Lower lobe of right lung (tissue), 2 donors: ENCODE measurements at places on chromosomes 11 and 22. TPM values are rescaled to one million over a fixed set of nuclear protein-coding genes. Genes with fewer than 3 reads are reported as not detected.

DNA sequence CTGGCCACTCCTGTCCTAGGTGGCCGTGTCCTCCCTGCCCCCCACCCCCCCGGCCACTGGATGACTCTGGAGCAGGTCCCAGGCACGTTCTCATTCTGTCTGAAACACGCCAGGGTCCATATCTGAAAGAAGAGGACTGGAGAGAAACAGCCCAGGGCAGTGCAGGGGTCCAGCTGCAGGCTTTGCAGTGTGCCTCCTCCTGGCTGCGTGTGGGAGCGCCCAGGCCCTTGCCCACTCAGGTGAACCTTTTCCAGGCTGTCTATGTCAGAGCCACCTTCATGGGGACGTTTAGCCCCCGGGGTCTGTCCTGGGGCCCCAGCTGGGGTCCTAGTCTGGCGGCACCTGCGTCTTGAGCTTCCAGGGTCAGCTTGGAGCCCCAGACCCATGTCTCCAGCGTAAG, 15.6 kb downstream of the GRAMD4 start:
- DNase-seq: no peak

GRCh38 chr11:32358729-32359128, 76.6 kb downstream of the WT1 start:
- no peak for DNase-seq

DNA sequence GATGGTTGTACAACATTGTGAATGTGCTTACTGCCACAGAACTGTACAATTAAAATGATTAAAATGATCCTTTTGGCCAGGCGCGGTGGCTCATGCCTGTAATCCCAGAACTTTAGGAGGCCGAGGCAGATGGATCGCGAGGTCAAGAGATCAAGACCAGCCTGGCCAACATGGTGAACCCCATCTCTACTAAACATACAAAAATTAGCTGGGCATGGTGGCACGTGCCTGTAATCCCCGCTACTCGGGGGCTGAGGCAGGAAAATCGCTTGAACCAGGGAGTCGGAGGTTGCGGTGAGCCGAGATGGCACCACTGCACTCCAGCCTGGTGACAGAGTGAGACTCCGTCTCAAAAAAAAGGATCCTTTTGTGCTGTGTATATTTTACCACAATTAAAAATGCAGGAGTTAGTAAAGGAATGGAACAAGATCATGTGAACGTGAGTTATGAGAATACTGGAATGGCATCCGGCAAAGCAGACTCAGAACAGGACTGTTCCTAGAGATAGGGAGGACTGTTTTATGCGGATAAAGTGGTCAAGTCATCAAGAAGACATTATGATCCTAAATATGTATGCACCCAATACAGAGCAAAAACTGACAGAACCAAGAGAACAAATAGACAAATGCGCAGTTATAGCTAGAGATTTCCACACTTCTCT, 58.0 kb upstream of the CLDN5 start:
- no peak for DNase-seq

Gene LRRC4C
- 0.86 TPM for total RNA-seq
